NCI-H446 (cell line): ENCODE measurements at places on chromosomes 5 and 9.

DNA sequence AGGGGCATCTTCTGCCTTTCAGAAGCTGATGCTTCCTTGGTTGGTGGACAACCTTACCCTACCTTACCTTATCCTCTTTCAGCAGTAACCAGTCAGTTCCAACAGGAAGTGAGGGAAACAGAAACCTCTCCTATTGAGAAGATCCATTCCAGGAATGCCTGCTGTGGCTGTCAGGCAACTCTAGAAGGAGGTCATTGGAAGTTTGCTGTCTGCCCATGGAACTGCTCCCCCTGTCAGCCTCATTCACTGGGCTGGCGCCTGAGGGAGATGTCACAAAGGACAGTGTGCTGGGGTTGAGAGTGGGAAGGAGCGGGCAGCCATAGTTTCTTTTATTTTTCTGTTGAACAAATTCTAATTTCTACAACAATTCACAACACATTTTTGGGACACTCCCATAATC, 54.7 kb downstream of the IRX1 start:
- no peak for DNase-seq

- DNase-seq = no peak
Measured at GRCh38 chr9:88776717-88777497, 214.4 kb upstream of the S1PR3 start.

- DNase-seq = no peak
Measured at GRCh38 chr9:2854617-2855016, 10.7 kb upstream of the PUM3 start.

DNA sequence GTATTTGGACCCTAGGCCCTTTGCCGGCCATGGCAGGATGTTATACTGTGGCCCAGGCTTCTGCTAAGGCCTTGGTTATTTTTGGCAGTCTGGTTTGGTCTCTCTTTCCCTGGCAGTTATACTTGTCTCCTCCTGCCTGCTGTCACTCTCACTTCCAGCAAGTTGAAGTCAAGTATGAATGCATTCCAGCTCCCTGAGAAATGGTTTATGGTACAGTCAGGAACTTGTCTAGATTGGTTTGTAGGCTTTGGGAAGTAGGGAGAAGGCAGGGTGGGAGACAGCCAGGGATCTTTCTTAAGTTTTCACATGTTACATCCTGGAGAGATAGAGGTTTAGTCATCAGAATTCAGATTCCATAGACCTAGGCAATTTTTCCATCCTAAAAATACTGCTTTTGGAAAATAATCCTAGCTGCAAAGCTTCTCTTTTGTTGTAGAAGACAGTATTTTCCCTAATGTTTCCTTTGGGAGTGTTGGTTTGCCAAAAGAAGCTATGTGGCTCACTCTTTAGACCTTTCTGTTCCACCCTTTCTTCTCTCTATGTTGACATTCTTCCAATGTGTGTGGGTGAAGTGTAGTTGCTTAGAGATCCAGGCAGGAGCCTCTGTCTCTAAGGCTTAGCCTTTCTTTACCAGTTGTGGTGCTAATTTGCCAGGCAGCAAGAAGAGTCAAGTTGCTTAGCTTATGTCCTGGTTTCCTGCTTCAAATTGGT, 2.5 kb upstream of the KDM3B start:
- DNase-seq = no peak

GRCh38 chr5:24788829-24789514, 144.2 kb upstream of the CDH10 start:
- no peak for DNase-seq

DNA sequence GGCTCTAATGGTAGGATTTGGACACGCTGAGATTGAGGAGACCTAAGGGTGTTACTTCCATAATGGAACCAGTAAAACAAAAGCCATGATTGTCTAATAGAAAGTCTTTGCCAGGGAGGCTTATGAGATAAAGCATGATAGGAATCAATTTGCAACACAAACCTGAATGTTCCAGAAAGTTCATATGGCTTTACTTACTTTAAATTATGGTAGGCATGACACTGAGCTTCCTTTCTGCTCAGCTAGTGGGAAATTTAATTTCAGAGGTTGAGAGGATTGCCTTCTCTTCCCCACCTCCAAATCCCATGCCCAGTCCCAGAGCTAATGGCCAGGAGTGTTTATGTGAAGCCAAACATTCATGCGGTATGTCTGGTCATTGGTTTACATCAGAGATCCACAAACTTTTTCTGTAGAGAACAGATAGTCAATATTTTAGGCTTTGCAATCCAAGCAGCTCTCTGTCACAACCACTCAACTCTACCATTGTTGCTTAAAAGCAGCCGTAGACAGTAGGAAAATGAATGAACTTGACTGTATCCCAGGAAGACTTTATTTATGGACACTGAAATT, 114.5 kb downstream of the UGCG start:
- DNase-seq = no peak

DNA sequence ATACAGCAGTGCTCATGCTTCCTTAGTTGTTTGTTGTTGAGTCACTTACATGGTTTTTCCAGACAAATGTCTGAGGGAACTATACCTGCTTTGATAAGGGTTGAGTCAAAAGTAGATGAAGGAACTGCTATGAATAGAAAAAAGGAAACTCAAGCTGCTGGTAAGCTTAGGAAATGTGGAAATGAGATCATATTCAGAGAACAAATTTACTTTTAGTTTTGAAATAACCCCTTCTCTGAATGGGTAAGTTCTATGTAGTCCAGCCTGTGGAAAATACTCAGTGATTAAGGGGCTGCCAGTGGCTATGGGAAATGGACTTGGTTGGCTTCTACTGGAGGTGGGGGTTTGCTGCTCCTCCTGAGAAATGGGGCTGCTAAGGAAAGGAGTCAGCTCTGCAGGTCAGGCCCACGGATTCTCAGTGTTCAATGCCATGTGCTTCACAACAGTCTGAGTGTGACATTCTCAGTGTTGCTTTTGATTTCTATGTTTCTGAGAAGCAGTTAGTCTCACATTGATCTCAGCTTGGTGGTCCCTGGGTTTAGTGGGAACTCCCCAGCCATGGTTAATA, 47.7 kb upstream of the GLRX start:
- no peak for DNase-seq

DNA sequence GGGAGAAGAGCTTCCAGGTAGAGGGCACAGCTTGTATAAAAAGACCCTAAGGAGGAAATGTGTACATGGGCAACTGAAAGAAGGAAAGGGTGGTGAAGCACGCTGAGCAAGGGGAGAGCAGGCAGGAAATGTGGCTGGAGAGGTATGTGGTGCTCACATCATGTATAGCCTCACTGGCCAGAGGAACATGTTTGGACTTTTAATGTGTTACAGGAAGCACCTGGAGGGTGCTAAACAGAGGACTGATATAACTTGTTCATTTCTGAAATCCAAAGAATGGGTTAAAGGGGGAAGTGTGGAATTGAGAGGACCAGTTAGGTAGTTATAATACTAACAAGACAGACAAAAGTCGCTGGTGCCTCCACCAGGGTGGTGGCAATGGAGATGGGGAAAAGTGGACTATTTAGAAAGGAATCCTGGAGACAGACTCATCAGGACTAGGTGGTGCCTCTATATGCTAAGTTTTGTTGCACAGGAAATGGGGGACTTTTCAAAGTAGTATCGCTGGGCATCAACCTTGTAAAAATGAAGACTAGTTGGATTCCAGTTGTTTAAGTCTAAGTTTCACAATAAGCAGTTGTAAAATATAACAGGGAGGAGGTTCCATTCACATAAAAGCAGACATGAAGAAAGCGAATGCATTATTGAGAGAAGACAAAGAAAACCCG, 63.1 kb upstream of the CD180 start:
- DNase-seq = no peak

GRCh38 chr9:35859310-35859989, 10.8 kb downstream of the OR13J1 start:
- DNase-seq = no peak

DNA sequence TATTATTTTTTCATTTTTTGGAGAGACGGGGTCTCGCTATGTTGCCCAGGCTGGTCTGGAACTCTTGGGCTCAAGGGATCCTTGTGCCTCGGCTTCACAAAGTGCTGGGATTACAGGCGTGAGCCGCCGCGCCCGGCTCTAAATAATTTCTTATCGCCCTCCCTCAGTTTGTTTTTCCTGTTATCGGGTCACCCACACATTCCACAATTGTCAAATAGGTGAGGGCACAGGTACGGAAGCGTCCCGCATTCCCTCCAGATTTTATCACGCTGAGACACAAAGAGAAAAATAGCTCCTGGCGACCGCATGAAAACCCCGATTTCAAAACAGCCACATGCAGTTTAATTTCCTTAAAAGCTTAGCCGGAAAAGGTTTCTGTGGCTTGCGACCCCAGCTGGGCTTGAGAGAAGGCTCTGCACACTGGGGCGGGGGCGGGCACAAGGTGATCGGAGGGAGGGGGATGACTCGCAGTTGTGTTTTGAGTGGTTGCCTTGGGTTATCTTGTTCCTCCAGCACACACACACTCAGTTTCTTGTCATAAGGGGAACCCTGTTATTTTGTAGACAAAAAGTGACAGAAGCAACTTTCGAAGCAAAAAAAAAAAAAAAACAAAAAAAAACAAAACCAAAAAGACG, 717 bp upstream of the IQGAP2 start:
- no peak for DNase-seq

- DNase-seq = no peak
Measured at GRCh38 chr9:93958819-93959682, 3.9 kb upstream of the BARX1 start.

- no peak for DNase-seq
Measured at GRCh38 chr5:60738461-60738860, 38.5 kb upstream of the DEPDC1B start.

- no peak for DNase-seq
Measured at GRCh38 chr5:9544056-9544455, 1.8 kb downstream of the SEMA5A start.

DNA sequence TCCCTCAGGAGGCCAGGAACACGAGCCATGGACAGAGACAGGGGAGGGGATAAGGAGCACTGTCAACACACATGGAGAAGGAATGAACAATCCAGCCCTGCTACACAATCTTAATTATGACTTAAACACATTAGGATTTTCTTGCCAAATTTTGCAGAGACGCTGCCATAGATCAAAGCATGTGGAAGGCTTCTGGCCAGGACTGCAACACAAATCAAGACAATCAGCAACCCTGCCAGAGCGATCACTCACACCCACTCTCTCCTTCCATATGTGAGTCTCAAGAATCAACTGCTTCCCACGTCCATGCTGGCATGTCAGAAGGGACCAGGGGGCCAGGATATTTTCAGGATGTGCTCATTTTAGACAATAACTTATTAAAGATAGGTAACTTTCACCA, 85.6 kb downstream of the ROR2 start:
- DNase-seq = no peak

GRCh38 chr9:121736934-121737462, 85.6 kb downstream of the DAB2IP start:
- no peak for DNase-seq

GRCh38 chr5:144117412-144117811, 53.0 kb downstream of the YIPF5 start:
- no peak for DNase-seq

DNA sequence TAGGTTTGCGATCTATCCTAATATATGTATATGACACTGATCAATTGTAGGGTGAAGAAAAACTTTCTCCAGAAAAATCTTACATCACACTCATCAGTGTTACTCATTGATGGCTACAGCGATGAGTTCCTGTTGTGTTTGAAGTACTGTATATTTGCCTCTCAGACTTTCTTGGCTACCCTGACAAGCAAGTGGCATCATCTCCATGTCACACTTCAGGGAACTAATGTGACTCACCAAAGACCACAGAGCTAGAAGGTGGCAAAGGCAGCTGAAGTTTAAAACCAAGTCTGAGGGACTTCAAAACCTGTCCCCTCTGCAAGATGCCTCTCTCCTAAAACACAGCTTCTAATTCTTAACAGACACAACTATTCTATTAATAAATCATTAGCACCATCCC, 451.4 kb downstream of the CTNND2 start:
- peak; percentile 31 for DNase-seq

DNA sequence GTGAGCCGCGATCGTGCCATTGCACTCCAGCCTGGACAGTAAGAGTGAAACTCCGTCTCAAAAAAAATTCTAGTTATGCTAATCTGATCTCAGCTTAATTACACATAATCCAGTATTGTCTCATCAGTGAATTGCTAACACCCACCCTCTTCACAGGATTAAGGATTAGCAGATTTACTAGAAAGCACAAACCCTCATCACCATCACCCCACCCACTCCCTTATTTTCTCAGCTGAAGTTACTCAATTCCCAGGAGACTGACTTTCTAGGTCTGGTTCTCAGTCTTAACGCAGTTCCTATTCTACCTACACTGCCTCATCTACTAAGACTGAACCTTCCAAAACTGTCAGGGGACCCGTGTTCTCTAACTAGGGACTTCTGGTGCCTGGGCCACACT, 9.0 kb downstream of the TOR1B start:
- DNase-seq = no peak

- peak; percentile 80 for DNase-seq
Measured at GRCh38 chr9:135244271-135245221, 157.1 kb downstream of the OLFM1 start.

DNA sequence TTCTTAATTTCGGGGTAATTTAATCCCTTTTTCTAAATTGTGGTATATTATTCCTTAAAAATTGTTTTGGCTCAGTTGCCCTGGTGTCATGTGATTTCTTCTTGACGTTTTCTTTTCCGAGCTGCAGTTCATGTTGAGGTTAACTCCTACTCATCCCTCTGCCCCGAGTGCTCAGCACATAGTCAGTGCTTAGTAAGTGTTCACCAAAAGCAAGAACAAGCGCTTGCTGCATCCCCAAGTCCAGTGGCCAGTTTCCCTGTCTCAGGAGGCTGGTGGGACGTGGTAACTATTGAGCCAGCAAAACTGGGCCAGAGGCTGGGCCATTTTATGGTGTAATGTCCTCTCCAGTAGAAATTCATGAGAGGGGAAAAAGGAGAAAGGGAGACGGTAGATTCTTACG, 23.3 kb downstream of the TRIO start:
- no peak for DNase-seq

- no peak for DNase-seq
Measured at GRCh38 chr5:176491901-176492300, 43.7 kb downstream of the FAF2 start.

- no peak for DNase-seq
Measured at GRCh38 chr5:157464519-157465171, 4.6 kb downstream of the NIPAL4 start.

DNA sequence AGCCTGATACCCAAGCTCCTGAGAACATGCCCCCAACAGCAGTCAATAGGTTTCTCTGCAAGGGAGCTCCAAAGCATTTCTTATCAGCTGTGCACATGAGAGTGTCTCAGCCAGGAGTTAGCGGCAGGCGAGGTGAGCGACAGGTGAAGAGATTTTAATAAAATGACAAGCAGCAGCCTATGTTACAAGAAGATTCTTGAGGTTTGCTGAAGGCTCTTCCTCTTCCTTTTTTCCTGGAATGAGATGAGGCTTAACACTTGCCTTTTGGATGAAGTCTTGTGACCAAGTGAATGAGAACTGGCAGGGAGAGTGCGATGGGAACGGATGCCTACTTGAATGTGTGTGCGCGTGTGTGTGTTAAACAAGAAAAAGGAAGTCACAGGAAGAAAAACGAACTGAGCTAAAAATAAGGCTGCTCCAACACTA, 76.1 kb downstream of the SHB start:
- DNase-seq = no peak

- DNase-seq = peak; percentile 77
Measured at GRCh38 chr5:24539613-24540012, 105.2 kb downstream of the CDH10 start.
